ENCODE measurements at places on chromosomes 1 and 21.

DNA sequence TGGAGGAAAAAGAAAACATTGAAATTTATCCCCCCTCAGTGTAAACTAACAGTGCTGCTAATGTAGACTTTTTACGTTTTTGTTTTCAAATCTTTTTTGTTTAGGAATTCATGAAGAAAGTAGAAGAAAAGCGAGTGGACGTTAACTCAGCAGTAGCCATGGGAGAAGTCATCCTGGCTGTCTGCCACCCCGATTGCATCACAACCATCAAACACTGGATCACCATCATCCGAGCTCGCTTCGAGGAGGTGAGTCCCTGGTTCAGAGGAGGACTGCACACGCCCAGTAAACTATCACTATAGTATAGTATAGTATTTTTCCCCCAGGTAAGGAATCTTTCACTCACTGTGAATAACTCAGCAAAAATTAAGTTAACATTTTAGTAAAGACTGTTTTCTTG, 37.8 kb upstream of the BMP8A start:
- no peak for DNase-seq

DNA sequence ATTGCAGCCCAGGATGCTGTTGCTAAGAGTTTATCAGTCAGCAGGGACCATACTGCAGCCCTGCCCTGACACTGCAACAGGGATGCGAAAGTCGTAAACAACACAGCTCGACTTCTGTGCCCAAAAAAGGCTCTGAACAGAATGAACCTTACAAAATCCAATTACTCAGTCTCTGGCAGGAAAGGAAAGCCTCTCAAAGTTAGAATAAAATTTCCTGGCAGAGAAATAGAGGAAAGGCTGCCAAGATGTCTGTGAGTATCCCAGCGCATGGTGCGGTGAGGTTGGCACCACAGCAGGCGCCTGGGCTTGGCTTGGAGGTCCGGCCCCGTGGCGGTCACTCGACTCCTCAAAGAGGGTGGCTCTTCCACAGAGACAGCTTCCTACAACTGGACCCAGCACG, 185.8 kb downstream of the PCP4 start:
- DNase-seq: no peak

- no peak for DNase-seq
Observed at GRCh38 chr1:66980745-66981367, 56.1 kb downstream of the MIER1 start.

- no peak for DNase-seq
Observed at GRCh38 chr1:2921970-2922686, 99.1 kb upstream of the ACTRT2 start.

GRCh38 chr1:44717653-44718052, 13.3 kb downstream of the RNU5D-1 start:
- DNase-seq: no peak

DNA sequence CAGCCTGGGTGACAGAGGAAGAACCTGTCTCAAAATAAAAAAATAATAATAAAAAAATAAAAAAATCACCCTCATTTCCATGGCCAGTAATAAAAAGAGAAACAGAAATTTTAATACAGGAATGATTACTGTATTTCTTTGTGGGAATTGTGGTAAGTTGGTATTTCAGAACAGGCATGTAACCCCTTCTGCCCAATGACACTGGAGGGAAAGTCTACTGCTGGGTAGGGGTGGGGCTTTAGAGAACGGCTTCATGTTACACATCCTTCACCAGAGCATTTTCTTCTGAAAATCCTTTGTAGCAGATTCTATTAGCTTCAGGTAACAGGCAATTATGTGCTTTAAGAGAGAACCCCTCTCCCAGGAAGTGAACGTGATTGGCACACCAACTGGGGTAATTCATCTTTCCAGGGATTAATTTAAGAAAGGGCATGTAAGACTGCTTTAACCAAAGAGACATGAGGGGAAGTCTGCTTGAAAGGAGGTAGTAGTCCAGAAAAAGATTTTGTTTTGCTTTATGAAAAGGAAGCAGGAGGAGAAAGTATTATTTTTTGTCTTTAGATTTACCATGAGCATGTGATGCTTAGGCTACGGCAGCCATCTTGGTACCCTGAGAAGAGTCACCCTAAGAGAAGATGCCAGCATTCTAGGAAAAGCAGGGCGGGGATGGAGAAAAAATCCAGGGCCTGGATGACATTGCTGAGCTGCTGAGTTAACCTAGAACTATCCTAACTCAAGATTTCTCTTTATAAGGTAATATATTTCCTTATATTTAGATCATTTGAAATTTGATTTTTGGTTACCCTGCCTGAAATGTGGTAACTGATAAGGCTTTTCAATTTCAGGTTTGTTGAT, 57.7 kb upstream of the DPT start:
- DNase-seq: no peak

DNA sequence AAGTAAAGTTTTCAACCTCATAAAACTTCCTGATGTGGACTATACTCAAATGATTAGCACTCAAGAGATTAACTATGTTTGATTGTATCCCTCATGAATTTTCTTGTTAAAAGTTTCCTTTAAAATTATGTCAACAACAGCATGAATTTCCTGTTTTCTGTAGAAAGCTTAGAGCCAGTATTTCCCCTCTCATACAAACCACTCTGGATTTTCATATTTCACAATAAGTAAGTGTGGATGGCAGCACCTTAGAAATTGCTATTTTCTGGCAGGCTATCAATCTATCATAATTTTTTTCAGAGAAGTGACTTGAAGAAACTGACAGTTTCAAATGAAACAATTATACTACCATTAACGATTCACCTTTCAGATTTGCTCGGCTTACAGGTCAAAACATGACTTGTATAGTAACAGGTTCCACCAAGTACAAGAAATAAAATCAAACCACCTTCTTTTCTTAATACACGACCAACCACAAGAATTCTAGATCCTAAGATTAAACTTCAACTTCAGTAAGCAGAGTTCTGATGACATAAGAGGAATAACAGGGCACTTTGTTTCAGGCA, 20.8 kb downstream of the ELK4 start:
- DNase-seq: no peak

DNA sequence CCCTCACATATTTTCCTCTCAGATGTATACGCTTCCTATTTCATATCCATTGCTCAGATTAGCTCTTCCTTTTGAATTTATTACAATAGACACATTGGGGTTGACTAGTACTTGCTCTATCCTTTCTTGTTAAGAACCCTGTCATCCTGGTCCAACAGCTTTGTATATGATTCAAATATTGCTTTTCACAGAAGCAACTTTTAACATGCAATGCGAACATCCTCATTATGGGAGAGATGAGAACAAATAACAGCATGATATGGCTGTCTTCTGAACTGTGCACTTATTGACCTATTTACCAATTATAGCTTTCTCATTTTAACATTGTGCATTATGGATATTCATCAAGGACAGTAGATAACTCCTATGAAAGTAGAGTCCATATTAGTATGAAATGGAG, 510.8 kb downstream of the PTPRC start:
- DNase-seq: no peak

DNA sequence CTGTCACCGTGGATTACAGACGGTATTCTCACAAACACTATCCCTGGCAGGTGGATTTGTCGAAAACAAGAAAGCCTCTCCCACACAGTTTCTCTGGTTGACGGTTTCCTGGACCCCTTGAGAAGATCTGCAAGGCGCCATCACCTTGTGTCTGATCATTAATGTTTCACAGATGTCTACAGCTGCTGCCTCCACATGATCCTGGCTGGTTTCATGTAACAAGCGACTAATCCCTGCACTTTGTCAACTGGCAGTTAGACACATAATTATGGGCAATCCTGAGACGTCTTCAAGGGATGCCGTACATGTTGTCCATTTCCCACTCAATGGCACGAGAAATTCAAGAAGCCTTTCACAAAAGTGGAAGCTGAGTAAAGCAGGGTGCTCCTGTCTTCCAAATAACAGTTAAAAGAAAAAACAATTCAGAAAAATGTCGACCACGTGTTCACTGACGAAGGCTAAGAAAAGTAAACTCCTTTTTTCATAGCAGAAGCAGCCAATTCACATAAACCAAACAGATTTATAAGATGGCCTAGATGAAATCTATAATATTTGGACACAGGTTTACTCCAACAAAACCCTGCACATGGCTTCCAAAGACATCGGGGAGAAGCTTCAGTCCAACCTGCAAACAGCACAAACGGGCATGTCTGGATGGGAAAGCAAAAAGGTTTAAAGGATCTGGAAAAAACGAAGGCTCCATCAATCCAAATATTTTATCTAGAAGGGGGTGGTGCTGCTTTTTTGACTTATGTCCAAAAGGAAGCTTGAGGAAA, 52.2 kb downstream of the CAPZB start:
- no peak for DNase-seq

GRCh38 chr1:173314656-173315055, 107.5 kb upstream of the TNFSF4 start:
- DNase-seq: no peak

DNA sequence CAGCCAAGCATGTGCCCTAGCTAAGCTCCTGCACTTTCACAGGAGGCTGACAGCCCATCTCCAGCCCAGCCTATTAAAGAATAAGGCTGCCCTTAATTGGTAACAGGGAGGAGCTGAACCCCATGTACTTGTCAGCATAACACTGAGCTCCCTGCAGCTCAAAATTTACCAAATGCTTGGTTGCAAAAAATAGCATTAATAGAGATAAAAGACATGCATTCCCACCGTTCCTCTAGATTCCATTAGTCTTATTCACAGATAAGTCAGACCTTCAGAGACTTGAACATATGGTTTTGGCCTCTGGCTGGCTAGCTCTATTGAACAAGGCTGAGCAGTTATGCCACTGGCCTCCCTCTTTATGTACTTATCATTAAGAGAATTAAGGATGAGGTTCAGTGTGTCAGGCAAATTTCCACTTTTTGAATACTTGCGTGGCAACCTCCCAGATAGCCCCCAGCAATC, 29.2 kb downstream of the OLFML3 start:
- no peak for DNase-seq

Data from cerebellar nuclear complex (tissue), 1 donor.